NCI-H187 treated with DMSO at 0.1 percent for 48 hours (cell line): ENCODE measurements at places on chromosomes 2 and 18.

GRCh38 chr18:68667121-68667520, 47.8 kb downstream of the TMX3 start:
- no peak for DNase-seq

- DNase-seq = no peak
Measured at GRCh38 chr2:217937446-217937845, 65.3 kb downstream of the TNS1 start.

- no peak for DNase-seq
Measured at GRCh38 chr2:137117385-137117784, 352.0 kb downstream of the THSD7B start.

- DNase-seq = peak; percentile 0
Measured at GRCh38 chr2:231228223-231228622, 29.8 kb downstream of the ARMC9 start.

DNA sequence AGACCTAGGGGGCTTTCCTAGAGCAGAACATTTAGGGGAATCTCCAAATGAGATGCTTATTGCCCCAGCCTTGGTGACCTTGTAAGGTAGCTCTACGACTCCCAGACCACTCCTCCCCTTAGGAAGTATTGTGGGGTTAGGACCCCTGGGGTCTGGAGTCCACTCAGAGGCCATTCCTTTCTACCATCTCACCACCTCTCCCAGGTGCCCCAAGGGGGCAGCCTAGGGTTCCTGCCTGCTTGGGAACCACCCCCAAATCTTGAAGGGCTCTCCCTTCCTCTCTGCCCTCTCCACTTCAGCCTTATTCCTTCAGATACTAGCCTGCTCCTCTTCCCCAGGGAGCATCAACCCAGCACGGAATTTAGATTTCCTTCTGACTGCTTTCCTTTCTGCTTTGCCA, 17.5 kb upstream of the EXOC6B start:
- DNase-seq = no peak

DNA sequence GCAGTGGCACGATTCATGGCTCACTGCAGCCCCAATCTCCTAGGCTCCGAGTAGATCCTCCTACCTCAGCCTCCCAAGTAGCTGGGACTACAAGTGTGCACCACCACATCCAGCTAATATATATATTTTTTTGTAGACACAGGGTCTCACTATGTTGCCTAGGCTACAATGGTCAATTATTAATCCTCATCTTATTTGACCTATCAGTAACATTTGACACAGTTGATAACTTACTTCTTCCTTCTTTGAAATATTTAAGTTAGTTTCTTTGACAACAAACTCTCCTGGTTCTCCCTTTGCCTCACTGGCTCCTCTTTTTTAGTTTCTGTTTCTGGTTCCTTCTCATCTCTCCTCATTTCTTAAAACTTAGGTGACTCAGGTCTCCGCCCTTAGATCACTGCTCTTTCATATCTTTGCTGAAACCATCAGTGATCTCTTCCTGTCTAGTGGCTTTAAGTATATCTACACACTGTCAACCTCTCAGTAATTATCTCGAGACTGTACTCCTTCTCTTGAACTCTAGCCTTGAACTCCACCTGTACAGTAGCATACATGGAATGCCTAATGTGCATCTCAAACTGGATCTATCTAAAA, 11.5 kb downstream of the PGAP1 start:
- DNase-seq = no peak

GRCh38 chr2:128693743-128694029, 375.0 kb upstream of the HS6ST1 start:
- no peak for DNase-seq

DNA sequence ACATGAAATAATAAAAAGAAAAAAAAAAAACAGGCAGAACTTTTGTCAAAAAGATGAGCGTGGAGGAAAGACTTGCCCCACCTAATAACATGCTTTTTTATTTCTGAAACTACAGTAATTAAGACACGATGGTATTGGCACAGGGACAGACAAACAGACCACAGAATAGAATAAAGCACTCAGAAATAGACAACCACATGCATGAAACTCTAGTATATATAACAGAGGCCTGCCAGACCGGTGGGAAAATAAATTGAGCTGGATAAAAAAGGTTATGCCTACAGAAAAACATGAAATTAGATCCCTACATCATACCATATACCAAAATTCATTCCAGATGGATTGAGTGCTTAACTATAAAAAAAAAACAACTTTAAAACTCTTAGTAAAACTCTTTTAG, 163.1 kb downstream of the NRP2 start:
- DNase-seq = no peak

- DNase-seq = no peak
Measured at GRCh38 chr2:211241891-211242290, 685.5 kb downstream of the CPS1 start.

DNA sequence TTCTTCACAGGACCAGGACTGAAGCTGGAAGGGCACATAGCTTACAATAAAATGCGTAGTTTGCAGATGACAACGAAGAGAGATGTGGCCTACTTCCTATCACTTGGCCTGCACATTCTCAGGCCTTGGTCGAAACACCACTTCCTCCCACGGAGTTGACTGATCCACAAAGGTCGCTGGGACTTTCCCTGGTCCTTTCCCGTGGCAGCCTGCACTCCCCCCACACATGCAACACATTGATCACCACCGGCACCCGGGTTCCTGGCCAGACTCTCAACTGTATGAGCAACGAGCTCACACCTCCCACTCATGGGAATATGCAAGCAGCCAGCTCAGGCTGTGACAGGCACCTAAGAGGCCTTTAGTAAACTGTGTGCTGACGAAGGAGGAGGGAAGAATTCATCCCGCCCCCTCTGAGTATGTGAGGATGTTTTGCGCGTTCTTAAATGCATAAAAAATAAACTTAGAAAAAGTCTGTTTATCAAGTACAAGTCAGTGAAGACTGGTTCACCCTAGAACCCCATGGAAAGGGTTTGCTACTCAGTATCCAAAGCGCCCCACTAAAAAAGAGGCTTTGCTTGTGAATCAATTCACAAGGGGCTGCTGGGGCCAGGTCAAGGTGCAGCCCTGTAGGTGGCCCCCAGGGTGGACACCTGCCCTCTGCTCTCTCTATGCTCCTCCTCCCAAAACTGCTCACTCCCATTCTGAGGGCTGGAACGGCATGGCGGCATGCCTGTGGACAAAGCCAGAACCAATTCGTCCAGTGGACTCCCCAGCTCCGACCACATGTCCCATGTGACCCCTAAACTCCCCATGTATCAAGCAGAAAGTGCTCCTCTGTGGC, 154.3 kb downstream of the EIPR1 start:
- no peak for DNase-seq

- no peak for DNase-seq
Measured at GRCh38 chr2:120889936-120890335, 154.3 kb downstream of the GLI2 start.

GRCh38 chr2:44169155-44169898, 652 bp downstream of the PPM1B start:
- DNase-seq = peak; percentile 18

DNA sequence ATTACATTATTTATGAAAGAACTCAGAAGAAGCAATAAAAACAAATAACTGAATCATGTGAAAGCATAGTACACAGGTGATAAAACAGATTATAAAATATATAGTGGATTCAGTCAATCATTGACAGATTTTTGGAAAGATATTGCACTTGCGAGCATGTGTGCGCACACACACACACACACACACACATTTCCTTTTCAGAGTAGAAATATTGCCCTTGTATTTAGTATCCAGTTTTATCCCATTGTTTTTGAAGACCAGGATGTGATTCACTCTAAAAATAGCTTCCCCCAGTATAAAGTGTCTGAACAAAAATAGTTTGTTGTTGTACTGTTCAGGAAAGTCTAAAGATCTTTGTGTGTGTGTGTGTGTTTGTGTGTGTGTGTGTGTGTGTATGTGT, 145.5 kb downstream of the CALCRL start:
- no peak for DNase-seq

- DNase-seq = no peak
Measured at GRCh38 chr2:220469201-220469600, 841.8 kb downstream of the SLC4A3 start.

GRCh38 chr18:7548221-7548620, 18.9 kb upstream of the PTPRM start:
- no peak for DNase-seq

GRCh38 chr2:132415256-132415914, 1.2 kb upstream of the GPR39 start:
- DNase-seq = no peak

- DNase-seq = no peak
Measured at GRCh38 chr18:29271501-29271900, 1094.6 kb upstream of the CDH2 start.

DNA sequence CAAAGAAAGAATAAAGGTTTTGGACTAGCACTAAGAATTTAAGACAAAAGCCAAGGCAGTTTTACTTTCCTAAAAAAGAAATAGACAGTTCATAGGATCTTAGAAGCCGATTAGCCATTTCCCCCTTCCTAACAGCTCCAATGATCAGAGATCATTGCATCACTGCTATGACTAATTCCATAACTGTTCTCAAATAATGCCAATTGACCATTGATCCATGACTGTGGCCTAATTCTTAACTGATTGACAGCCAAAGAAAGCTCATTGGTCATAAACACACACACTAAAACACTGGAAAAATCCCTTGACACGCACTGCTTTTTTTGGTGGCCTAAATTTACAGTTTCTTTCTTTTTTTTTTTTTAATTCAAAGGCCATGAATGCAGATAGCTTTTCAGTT, 345.0 kb upstream of the ACVR2A start:
- DNase-seq = no peak

DNA sequence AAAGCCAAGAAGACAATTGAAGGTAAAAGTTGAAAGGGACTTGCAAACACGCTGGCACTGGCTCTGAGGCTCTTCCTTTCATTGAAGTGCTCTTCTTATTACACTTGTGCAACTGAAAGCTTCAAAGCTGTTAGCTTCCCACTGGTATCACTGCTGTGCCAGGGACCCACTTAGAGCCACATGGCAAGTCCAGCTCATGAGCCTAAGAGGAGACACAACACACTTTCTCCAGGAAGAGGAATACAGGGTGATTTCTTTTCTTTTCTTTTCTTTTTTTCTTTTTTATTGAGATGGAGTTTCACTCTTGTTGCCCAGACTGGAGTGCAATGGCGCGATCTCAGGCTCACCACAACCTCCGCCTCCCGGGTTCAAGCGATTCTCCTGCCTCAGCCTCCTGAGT, 218.2 kb downstream of the ATAD2B start:
- no peak for DNase-seq

GRCh38 chr2:242075168-242075567, 205.6 kb downstream of the RTP5 start:
- DNase-seq = no peak

DNA sequence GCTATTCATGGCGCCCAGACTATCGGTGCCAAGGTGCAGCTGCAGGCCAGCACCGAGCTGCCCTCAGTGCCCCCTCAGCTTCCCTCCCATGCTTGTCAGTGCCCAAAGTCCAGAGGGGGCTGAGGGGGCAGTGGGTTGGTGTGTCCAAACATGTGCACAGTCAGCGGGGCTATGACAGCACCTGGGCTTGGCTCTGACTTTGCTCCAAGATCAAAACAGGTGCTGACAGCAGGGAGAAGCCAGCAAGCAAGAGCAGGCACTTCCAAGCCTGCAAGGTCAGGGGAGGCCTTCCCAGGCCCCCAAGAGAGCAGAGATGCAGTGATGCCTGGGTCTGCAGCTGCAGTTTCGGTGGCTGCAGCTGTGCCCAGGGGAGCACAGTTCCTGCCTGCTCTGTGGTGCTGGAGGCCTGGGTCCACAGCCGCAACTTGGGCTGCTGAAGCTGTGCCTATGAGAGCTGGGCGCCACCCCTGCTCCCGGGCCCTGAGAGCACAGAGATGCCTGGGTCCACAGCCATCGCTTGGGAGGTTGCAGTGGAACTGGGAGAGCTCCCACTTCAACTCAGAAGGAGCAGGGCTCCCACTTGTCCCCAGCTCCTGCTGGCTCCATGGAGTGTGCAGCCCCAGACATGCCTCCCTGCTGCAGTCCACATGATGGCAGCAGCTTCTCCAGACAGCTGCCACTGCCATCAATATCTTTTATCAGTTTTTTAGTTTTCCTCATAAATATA, 775.3 kb upstream of the POU3F3 start:
- no peak for DNase-seq

- DNase-seq = no peak
Measured at GRCh38 chr18:78704971-78705461, 274.6 kb upstream of the SALL3 start.

DNA sequence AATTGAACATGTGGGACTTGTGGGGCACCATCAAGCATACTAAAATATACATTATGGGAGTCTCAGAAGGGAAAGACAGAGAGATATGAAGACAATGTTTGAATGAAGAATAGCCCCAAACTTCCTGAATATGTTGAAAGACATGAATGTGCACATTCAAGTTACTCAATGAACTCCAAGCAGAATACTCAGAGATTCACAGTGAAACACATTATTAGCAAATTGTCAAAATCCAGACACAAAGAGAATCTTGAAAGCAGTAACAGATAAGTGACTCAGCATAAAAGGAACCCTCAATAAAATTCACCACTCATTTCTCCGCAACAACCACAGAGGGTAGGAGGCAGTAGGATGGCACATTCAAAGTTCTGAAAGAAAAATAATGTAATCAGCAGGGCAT, 8.8 kb downstream of the C2orf92 start:
- no peak for DNase-seq

GRCh38 chr2:230600881-230601280, 111.8 kb upstream of the CAB39 start:
- no peak for DNase-seq

- no peak for DNase-seq
Measured at GRCh38 chr2:126849991-126850535, 48.6 kb upstream of the TEX51 start.

- DNase-seq = no peak
Measured at GRCh38 chr2:159584796-159585195, 31.6 kb downstream of the BAZ2B start.

- DNase-seq = no peak
Measured at GRCh38 chr2:111117598-111118480, 2.9 kb upstream of the BCL2L11 start.

DNA sequence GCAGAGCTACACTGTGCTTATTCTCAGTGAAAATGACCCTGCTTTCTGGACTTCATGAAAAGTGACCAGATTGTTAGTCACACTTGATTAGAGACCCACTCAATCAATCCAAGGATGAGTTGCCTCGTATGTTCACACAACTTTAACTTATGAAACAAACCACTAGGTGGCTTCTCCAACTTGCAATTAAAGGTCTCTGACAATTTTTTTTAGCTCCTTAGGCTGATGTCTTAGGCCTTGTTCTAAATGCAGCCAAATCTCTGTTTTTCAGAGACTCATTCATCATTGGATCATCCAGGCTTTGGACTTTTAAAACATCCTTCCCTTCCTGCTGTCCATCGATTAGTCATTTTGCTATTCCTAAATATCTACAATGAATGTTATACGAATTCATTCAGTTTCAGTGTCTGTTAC, 63.4 kb downstream of the MREG start:
- DNase-seq = no peak

DNA sequence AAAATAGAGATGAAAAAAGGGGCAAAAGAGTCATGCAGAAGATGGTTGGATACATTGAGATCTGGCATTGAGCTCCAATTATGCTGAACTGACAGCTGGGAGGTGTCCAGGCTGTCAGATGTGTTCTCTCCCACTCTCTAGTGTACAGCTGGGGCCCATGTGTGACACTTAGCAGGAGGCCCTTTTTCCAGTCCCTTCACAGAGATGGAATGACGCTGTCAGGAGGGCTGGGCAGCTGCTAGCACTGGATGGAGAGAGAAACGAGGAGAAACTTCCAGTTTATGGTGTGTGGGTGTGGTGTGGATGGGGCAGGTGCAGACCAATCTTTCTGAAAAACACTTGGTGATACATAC, 437.7 kb upstream of the HS6ST1 start:
- DNase-seq = no peak

GRCh38 chr2:71919708-71920107, 228.0 kb downstream of the CYP26B1 start:
- DNase-seq = no peak

- DNase-seq = no peak
Measured at GRCh38 chr2:2845267-2845666, 514.2 kb upstream of the MYT1L start.
